Thymus (tissue), 14 donors: ENCODE measurements at places on chromosomes 7 and 10. TPM values are rescaled to one million over a fixed set of nuclear protein-coding genes. Genes with fewer than 3 reads are reported as not detected.

- no peaks in the 10 kb centered on the region for H3K36me3 ChIP-seq
- DNase-seq, result no peak
- H3K4me3 ChIP-seq, result no peak overlapping the region
- H3K27me3 ChIP-seq, result no peaks in the 10 kb centered on the region
- no peak overlapping the region for H3K27ac ChIP-seq
- no peaks in the 10 kb centered on the region for H3K4me1 ChIP-seq
Observed at GRCh38 chr7:82665966-82666507, 222.5 kb upstream of the CACNA2D1 start.

Gene MSS51
- total RNA-seq, result 1.2 TPM

Gene PCLO
- total RNA-seq, result 2.3 TPM

- H3K27me3 ChIP-seq, result no peaks in the 10 kb centered on the region
- H3K36me3 ChIP-seq, result no peaks in the 10 kb centered on the region
- H3K4me3 ChIP-seq, result no peak overlapping the region
- no peaks in the 10 kb centered on the region for H3K4me1 ChIP-seq
- H3K27ac ChIP-seq, result no peak overlapping the region
Observed at GRCh38 chr7:29847916-29848315, 41.6 kb downstream of the WIPF3 start.

GRCh38 chr7:128352153-128352537 lies 8.4 kb upstream of the RBM28 start:
- peaks cover 79% of the 10 kb centered on the region for H3K27me3 ChIP-seq
- H3K36me3 ChIP-seq, result no peaks in the 10 kb centered on the region
- H3K4me1 ChIP-seq, result peaks cover 9% of the 10 kb centered on the region
- DNase-seq, result no peak
- peak overlapping the region; percentile 46 for H3K4me3 ChIP-seq
- H3K27ac ChIP-seq, result no peak overlapping the region

Gene DDC
- 0.33 TPM for total RNA-seq

DNA sequence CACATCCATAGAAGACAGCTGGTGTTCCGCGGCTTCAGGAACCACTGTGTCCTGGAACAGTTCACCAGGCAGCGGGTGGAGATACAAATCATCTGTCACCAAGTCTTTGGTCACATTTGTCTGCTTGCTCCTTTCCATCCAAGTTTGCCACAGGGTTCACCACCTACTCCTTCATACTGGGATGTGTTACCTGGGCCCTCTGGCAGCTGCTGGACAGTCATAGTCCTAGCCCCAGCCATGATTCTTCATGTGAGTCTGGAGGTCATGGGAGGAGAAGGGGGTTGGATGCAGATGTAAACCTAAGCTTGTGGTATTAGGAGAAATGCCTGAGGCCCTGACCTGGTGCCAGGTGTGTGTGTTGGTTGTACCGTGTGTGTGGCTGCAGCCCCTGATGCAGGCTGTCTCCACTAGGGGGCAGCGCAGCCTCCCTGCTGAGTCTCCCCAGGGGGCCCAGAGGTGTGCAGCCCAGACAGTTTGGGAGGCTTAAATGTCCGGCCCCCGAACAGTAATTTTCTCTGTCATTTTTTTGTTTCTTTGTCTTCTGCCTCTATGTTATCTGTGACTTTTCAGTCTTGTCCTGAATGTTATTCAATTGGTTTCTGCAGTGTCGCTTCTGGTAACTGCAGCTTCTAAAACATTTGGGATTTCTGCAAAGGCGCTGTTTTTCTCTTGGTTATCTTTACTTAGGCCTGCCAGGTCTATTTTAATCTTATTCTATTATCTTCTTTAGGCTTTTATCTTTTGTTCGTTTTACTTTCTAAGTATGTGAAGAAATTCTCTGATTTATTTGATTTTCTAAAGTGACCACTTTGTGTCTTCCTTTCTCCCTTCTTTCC lies 14.8 kb downstream of the NPS start:
- H3K27ac ChIP-seq, result no peak overlapping the region
- H3K27me3 ChIP-seq, result no peaks in the 10 kb centered on the region
- H3K4me1 ChIP-seq, result no peaks in the 10 kb centered on the region
- DNase-seq, result peak; percentile 14

GRCh38 chr7:49776994-49777393 lies 3.6 kb downstream of the VWC2 start:
- no peak for DNase-seq
- no peaks in the 10 kb centered on the region for H3K36me3 ChIP-seq
- no peak overlapping the region for H3K27ac ChIP-seq
- H3K4me3 ChIP-seq, result no peak overlapping the region

DNA sequence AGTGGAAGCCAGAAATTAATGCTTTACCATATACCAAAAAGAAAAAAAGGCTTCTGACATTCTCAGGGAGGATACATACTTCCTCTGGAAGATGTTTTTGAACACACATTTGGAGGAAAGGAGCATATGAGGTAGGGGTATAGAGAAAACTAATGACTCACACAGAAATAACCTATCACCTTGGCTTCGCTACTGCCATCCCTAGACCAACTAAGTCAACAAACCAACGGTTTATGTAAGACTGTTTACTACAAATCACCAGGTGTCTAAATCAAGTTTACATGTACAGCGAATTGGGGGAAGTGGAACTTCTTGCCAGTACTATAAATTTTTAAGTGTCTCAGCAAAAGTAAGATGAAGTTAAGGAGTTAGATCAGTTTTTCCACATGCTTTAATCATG lies 96.9 kb downstream of the NT5C2 start:
- DNase-seq, result no peak
- no peaks in the 10 kb centered on the region for H3K27me3 ChIP-seq
- no peak overlapping the region for H3K4me3 ChIP-seq
- H3K27ac ChIP-seq, result no peak overlapping the region

Gene BHLHA15
- not detected for total RNA-seq
